Liver (tissue), 10 donors: ENCODE measurements at places on chromosomes 2 and 18. TPM values are rescaled to one million over a fixed set of nuclear protein-coding genes. Genes with fewer than 3 reads are reported as not detected.

GRCh38 chr2:234874347-234875046, 77.3 kb upstream of the SH3BP4 start:
- DNase-seq: no peak

- DNase-seq: no peak
Observed at GRCh38 chr18:22675006-22675405, 257.3 kb upstream of the CTAGE1 start.

- no peak for DNase-seq
Observed at GRCh38 chr2:164052006-164052405, 316.2 kb upstream of the FIGN start.

AQP12A gene
- total RNA-seq: not detected

DNA sequence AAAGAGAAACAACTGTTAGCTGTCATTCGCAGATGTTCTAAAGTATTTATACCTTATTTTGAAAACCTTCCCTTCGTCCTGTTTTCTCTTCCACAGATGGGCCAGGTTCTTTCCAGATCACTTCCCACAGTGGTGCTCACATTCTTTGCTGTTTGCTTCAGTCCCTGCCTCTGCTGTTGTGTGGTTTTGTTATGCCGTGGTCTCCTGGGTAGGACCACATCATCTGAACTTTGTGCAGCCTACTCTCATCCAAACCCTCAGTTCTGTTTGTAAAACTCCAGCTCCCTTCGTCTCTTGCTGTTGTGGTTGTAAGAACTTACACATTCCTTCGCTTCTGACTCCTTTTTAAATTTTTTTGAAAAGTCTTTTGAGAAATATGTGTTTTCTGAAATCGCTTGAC, 38.1 kb downstream of the ZNF236 start:
- no peak for DNase-seq
